ENCODE measurements at places on chromosomes 7 and 10. TPM values are rescaled to one million over a fixed set of nuclear protein-coding genes. Genes with fewer than 3 reads are reported as not detected.
A peak's percentile ranks its signal among the peaks of the same experiment; 100 is the strongest.

DNA sequence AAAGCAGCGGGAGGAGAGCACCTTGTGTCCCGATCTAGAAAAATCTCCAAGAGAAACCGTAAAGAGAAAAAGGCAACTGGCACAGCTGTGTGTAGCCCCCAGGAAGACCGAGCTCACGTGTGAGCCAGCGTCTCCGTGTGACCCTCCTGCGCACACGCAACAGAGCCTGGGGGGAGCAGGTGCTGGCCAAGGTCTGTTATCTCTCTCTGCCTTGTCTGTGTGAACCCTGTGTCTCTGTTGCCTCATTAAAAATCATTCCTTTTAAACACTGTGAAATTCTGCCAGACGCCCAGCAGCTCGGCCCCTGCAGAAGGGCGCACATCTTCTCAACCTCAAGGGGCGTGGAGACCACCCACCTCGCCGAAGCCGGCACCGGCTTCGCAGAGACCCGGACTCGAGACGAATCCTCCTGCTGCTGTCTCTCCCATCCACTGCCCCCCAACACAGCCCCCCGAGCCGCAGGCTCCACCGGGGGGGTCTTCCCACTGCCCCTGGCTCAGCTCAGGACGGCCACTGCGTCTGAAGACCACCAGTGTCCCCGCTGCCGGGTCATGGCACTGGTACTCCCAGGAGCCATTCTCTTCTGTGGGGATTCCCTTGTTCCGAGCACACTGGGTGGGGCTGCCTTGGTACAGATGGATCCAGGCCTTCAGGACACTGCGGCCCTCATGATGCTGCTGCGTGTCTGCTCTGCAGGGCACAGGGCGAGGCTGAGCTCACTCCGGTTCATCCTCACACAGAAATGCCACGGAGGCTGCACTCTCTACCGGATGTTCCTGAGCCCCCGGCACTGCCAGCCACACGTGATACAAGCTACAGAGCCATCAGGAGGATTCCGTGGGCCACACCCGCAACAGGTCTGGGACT is 94.3 kb upstream of the DNAAF5 start:
- H3K27me3 ChIP-seq, result no peaks in the 10 kb centered on the region
- no peak overlapping the region for H3K4me3 ChIP-seq
- no peak for DNase-seq
- H3K36me3 ChIP-seq, result no peaks in the 10 kb centered on the region
- H3K27ac ChIP-seq, result no peak overlapping the region

The SPDYE2B gene
- not detected for total RNA-seq

- H3K4me3 ChIP-seq, result no peak overlapping the region
- DNase-seq, result peak; percentile 57
- no peaks in the 10 kb centered on the region for H3K4me1 ChIP-seq
- H3K27ac ChIP-seq, result no peak overlapping the region
Observed at GRCh38 chr10:58531084-58531695, 18.5 kb downstream of the BICC1 start.

DNA sequence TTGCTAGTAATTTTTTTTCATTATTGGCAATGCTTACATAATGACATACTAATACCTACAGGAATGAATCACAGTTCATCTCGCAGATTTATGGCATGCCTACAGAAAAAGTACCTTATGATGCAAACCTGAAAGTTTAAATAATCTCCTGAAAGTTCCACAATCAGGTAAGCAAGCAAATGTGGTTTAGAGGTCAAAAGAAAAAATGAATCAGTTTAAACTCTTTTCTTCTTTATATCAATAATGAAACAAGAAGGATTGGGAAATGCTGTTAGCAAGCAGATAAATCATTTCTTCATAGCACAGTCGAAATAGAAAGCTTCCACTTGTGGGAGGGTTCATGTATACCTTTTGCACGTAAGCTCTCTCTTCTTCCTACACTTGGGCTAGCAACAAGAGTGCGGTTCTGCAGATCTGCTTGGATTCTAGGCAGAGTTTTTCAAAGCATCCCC is 53.7 kb upstream of the MTPN start:
- DNase-seq, result no peak
- H3K4me1 ChIP-seq, result peaks cover 12% of the 10 kb centered on the region
- no peaks in the 10 kb centered on the region for H3K36me3 ChIP-seq
- no peak overlapping the region for H3K27ac ChIP-seq
- no peak overlapping the region for H3K4me3 ChIP-seq
- H3K27me3 ChIP-seq, result no peaks in the 10 kb centered on the region

The TSPAN12 gene
- total RNA-seq, result 3.5 TPM

DNA sequence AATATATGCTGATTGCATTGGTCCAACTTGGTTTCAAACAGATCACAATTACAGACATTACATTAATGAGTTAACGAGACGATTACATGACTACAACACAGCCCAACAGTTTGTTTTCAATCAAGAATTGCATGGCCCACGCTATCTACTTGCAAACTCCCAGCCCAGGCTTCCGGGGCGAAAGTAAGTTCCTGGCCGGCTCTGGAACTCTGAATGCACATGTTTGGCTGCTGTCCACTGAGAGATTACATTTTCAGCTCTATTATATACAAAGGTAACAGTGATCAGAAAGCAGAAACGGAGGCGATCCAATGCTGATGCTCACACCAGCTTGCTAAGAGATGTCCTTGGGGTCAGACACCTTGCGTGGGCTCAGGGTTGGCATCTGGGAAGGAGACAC is 206.3 kb downstream of the FANK1 start:
- no peaks in the 10 kb centered on the region for H3K36me3 ChIP-seq
- H3K27ac ChIP-seq, result no peak overlapping the region
- no peak for DNase-seq
- no peaks in the 10 kb centered on the region for H3K4me1 ChIP-seq

The TMEM184A gene
- 0.47 TPM for total RNA-seq

DNA sequence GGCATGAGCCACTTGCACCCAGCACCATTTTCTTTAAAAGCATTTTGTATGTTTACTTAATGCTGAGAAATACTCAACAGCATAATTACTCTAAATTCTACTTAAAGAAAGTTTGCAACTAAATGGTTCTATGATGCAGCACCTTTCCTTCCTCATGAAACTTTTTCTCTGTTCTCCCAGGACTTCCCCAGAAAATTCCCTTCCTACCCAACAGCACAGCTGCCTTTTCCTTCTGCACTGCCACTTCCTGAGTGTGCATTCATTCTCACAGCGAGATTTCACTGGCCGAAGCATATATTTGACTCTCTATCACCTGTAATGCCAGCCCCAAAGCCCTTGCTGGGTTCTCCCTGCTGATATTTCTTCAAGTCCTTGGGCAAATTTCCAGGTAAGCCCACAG is 41.5 kb upstream of the DGKI start:
- peaks cover 5% of the 10 kb centered on the region for H3K36me3 ChIP-seq
- H3K4me3 ChIP-seq, result no peak overlapping the region
- H3K4me1 ChIP-seq, result no peaks in the 10 kb centered on the region

DNA sequence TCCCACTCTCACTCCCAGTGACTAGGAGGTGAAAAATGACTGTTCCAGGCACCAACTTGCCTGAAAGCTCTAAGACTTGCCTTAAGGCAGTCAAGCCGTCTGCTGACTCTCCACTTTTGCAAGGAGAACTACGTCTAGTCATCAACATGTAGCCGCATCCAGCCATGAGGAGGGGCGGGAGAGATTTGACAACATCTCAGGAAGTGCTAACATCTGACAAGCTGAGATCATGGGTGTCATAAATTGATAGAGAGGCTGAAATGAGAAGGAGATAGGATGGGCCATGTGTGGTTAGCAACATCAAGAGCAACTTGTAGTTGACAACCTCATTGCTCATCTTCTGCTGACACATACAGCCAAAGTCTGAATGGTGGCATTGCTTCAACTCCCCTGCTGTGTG is 9.0 kb upstream of the TBXAS1 start:
- no peak overlapping the region for H3K4me3 ChIP-seq
- DNase-seq, result no peak
- H3K27me3 ChIP-seq, result no peaks in the 10 kb centered on the region
- H3K27ac ChIP-seq, result no peak overlapping the region
- no peaks in the 10 kb centered on the region for H3K36me3 ChIP-seq
- H3K4me1 ChIP-seq, result no peaks in the 10 kb centered on the region

- DNase-seq, result no peak
- peaks cover 2% of the 10 kb centered on the region for H3K4me1 ChIP-seq
- no peak overlapping the region for H3K4me3 ChIP-seq
- H3K36me3 ChIP-seq, result no peaks in the 10 kb centered on the region
Observed at GRCh38 chr7:155381852-155382801, 75.8 kb upstream of the EN2 start.

DNA sequence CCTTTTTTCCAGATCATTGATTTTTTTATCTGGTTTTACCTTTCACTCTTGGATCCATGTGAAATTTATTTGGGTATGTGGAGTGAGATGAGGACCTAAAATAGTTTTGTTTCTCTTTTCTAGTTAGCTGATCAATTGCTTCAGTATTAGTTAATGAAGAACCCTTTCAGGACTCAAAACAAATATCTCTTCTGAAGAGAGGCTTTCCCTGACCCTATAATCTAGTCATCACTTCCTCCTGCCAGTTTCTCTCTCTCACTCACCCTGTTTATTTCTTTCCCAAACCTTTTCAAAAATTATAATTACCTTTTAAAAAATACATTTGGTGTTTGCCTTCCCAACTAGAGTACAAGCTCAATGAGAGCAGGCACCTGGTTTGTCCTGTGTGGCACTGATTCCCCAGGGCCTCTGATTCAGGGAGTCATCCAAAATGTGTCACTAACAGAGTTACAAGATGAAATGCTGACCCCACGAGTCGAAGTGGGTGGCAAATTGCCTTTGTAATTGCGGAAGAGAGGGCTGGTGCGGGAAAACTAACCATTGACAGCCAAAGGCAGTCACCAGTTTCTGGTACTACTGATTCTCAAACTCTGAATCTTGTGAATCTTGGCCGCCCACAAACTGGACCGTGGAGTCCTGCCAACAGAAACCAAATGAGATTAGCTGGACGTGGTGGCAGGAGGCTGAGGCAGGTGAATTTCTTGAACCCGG is 2.4 kb downstream of the TMEM140 start:
- no peaks in the 10 kb centered on the region for H3K27me3 ChIP-seq
- DNase-seq, result no peak
- peaks cover 11% of the 10 kb centered on the region for H3K4me1 ChIP-seq
- H3K36me3 ChIP-seq, result no peaks in the 10 kb centered on the region

GRCh38 chr10:69896606-69897231 is 95.0 kb downstream of the COL13A1 start:
- peaks cover 7% of the 10 kb centered on the region for H3K4me1 ChIP-seq
- H3K27me3 ChIP-seq, result no peaks in the 10 kb centered on the region
- H3K36me3 ChIP-seq, result no peaks in the 10 kb centered on the region
- no peak overlapping the region for H3K4me3 ChIP-seq

The AKR1C3 gene
- 1.7 TPM for total RNA-seq

DNA sequence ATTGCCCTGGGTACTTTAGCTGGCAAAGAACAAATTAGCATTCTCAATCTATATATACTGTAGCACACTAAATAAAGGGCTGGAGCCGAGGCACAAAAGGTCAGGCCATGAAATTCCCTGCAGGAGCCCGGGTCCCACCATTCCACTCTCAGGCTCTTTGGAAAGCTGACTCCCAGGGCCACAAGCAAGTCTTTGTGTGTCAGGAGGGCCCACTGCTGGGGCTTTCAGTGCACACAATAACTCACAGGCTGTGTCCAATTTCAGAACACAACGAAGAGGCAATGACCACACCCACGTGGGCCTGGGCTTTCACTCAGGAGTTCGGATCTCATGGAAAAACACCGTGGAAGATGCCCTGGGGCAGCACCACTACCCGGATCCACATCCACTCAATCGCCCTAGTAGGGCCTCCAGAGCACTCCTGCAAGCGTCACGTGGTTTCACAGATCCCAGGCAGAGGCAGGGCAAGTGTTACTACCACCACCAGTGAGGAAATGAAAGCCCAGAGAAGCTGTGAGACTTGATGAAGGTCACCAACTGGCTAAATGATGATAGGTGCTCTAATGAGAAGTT is 60.3 kb downstream of the COBL start:
- H3K27ac ChIP-seq, result no peak overlapping the region
- no peaks in the 10 kb centered on the region for H3K4me1 ChIP-seq
- no peaks in the 10 kb centered on the region for H3K36me3 ChIP-seq
- H3K4me3 ChIP-seq, result no peak overlapping the region

- DNase-seq, result no peak
- H3K27me3 ChIP-seq, result no peaks in the 10 kb centered on the region
- H3K4me1 ChIP-seq, result no peaks in the 10 kb centered on the region
- H3K36me3 ChIP-seq, result no peaks in the 10 kb centered on the region
- no peak overlapping the region for H3K4me3 ChIP-seq
Observed at GRCh38 chr7:42621543-42622219, 290.2 kb downstream of the C7orf25 start.

GRCh38 chr7:42702647-42703046 is 209.2 kb downstream of the C7orf25 start:
- no peaks in the 10 kb centered on the region for H3K27me3 ChIP-seq
- no peak overlapping the region for H3K27ac ChIP-seq
- no peak for DNase-seq
- no peaks in the 10 kb centered on the region for H3K36me3 ChIP-seq

DNA sequence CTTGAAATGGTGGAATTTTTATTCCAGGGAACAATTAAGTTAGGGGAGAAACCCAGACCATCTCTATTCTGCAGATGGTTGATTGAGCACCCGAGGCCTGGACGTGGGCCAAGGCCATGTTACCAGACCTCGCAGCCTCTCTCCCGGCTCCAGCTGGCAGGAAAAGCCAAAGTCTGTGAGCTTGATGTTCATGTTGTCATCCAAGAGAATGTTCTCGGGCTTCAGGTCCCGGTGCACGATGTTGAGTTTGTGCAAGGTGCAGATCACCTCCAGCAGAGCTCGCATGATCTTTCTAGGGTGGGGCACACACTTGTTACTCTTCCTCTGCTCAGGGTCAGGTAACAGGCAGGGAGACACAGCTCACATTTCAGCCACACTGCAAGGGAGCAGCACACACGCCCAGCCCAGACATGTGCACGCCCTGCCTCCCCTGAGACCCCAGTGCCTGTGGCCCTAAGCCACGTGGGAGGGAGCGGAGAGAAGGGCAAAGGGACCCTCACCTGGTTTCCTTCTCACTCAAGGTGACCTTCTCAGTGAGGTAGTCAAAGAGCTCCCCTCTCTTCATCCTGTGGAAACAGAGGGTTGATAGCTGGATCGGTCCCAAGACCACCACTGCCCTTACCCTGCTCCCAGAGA is 9.5 kb downstream of the PHKG1 start:
- no peaks in the 10 kb centered on the region for H3K27me3 ChIP-seq
- no peak overlapping the region for H3K4me3 ChIP-seq
- H3K36me3 ChIP-seq, result peaks cover 37% of the 10 kb centered on the region
- H3K4me1 ChIP-seq, result no peaks in the 10 kb centered on the region
- DNase-seq, result no peak
- H3K27ac ChIP-seq, result no peak overlapping the region

GRCh38 chr10:112395809-112396530 is 22.1 kb downstream of the ACSL5 start:
- no peak overlapping the region for H3K27ac ChIP-seq
- DNase-seq, result no peak
- H3K36me3 ChIP-seq, result peaks cover 4% of the 10 kb centered on the region

DNA sequence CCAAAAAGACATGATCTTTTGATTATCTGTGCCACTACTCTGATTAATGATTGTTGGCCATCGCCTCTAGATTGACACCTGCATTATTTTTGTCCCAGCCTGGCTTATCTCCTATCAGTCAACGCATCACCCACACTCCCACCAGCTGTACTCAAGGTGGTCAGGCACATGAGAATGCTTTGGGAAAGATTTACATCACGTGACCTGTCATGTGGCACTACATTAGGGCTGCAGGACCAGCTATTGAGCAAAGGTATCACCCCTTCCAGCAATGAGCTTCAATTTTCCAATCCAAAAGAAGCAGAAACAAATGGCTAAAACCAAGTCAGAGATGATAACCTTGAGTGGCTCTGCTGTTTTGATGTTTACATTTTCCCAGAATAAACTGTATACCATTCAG is 204.3 kb downstream of the PLXNA4 start:
- DNase-seq, result no peak
- H3K36me3 ChIP-seq, result no peaks in the 10 kb centered on the region
- H3K27ac ChIP-seq, result no peak overlapping the region
- peaks cover 4% of the 10 kb centered on the region for H3K27me3 ChIP-seq
- no peak overlapping the region for H3K4me3 ChIP-seq
